Kasumi-1 (cell line): ENCODE measurements at places on chromosomes 3 and 15.

DNA sequence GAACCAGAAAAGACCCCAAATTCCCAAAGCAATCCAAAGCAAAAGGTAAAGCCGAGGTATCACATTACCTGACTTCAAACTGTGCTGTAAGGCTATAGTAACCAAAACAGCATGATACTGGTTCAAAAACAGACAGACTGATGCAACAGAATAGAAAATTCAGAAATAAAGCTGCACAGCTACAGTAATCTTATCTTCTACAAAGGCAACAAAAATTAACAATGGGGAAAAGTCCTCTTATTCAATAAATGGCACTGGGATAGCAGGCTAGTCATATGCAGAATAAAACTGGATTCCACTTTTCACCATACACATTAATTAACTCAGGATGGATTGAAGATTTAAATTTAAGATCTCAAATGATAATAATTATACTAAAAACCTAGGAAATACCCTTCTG, 392.6 kb upstream of the CBLB start:
- DNase-seq, result no peak

DNA sequence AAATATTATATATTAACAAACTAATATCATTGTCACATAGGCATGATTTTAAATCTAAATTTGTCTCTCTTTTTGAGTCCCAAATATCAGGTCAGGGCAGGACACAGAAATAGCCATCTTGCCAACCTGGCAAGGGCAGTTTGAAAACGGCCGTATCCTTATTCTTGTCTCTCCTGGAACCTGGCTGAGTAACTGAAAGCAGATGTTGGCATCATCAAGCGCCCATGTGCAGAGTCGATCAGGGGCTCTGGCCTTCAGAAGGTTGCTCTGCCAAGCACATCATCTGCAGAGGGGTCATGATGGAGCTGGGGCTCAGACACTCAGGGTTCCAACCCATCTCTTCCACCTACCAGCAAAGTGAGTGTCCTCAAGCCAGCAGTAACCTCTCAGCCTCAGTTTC, 55.2 kb upstream of the OCA2 start:
- DNase-seq, result no peak

- no peak for DNase-seq
Measured at GRCh38 chr3:19934098-19934566, at the start of gene EFHB. TSS of gene EFHB (minus strand) at chr3:19934217. CDS start at chr3:19934018, 199 bp downstream.

- no peak for DNase-seq
Measured at GRCh38 chr3:3556078-3556477, 243.2 kb upstream of the LRRN1 start.

- no peak for DNase-seq
Measured at GRCh38 chr3:173725507-173725906, 328.0 kb downstream of the NLGN1 start.

- no peak for DNase-seq
Measured at GRCh38 chr15:73927476-73928240, 1.4 kb downstream of the LOXL1 start.

DNA sequence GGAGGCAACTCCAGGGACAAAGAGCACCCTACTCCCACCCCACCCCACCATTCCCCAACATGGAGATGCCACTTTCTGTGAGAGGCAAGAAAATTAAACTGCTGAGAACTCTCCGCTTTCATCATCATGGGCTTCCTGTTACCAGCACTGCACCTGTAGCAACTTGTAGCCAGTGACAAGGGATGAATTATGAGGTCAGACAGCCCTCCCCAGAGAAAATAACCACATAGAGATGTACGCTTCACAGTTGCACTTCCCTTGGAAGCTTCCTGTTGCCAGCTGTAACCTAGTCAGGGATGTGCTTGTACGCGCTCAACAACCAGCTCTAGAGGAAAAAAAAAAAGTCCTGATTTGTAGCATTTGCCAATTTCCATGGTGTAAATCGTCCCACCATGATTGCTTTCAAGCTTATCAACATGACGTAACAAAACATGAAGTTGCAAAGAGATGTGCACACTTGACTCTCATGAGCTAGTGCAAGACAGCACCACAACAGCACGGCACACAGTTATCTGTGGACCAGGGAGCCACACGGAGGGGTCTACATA, 145.4 kb downstream of the RAB11A start:
- DNase-seq, result no peak

DNA sequence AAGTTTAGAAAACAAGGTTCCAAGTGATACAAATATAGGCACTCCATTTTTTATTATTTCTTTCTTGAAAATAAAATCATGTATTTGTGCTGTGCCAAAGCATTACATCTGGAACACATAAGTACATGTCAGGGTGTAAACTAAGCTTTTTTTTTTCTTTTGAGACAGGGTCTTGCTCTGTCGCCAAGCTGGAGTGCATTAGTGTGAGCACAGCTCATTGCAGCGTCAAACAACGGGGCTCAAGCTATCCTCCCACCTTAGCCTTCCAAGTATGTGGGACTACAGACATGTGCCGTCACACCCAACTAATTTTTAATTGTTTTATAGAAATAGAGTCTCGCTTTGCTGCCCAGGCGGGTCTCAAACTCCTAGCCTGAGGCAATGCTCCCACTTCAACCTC, 9.0 kb downstream of the SPATA12 start:
- DNase-seq, result no peak
